ENCODE measurements at places on chromosomes 3 and 15.

DNA sequence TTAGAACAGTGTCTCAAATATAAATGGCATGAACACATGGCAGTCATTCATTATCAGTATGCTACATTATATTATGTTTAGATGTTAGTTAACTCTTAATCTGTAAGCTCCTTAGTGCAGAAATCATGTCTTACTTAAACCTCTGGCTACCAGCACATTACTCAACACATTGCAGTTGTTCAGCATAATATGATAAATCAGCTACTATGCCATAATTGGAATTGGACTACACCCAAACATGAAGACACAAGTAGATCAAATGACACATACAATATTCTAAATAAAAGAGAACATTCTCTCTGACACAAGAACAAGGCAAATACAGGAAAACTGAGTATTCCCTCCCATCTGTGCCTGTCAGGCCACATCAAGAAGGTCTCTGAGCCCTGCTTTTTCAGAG, 116.1 kb downstream of the PCCB start:
- DNase-seq = no peak
- H3K27me3 ChIP-seq = no peaks in the 10 kb centered on the region
- peaks cover 12% of the 10 kb centered on the region for H3K36me3 ChIP-seq
- no peak overlapping the region for H3K4me3 ChIP-seq

- no peak overlapping the region for H3K4me3 ChIP-seq
- no peak for DNase-seq
These were observed 36.9 kb upstream of the GOLGB1 start for GRCh38 chr3:121786485-121786884.

- H3K4me1 ChIP-seq = no peaks in the 10 kb centered on the region
These were observed 54.8 kb upstream of the MITF start for GRCh38 chr3:69684309-69684961.

GRCh38 chr3:68953816-68954444, 21.6 kb upstream of the TAFA4 start:
- H3K27me3 ChIP-seq = peaks cover 13% of the 10 kb centered on the region
- no peaks in the 10 kb centered on the region for H3K4me1 ChIP-seq
- no peak overlapping the region for H3K4me3 ChIP-seq
- no peaks in the 10 kb centered on the region for H3K36me3 ChIP-seq

DNA sequence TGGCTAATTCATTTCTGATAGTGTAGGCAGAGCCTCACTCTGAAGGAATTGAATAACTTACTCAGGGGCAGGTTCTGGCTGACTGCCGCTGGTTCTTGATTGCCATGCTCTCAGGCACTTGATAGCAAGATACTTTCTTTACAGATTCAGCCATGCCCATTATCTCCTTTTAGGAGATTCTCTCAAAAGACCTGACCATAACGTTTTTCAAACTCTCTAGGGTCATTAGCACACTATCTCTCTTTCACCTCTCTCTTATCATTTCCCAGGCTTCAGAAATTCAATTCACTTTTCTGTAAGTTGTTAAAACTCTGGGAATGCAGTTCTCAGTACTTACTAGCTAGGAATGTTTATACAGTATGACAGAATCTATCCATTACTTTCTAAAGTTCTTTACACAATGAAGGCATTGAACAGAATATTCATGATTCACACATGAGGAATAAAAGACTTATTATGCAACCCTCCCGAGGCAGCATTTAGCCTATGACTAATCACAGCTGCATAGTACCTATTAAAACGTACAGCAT, 850.3 kb upstream of the CADM2 start:
- H3K36me3 ChIP-seq = no peaks in the 10 kb centered on the region
- no peak overlapping the region for H3K27ac ChIP-seq
- H3K4me3 ChIP-seq = no peak overlapping the region
- H3K27me3 ChIP-seq = no peaks in the 10 kb centered on the region

GRCh38 chr3:79937567-79937966, 169.8 kb upstream of the ROBO1 start:
- H3K36me3 ChIP-seq = no peaks in the 10 kb centered on the region
- no peak for DNase-seq
- H3K4me1 ChIP-seq = no peaks in the 10 kb centered on the region
- no peak overlapping the region for H3K4me3 ChIP-seq
- H3K27ac ChIP-seq = no peak overlapping the region
- no peaks in the 10 kb centered on the region for H3K27me3 ChIP-seq

GRCh38 chr3:27127879-27128278, 241.3 kb downstream of the NEK10 start:
- H3K27ac ChIP-seq = no peak overlapping the region
- DNase-seq = no peak
- H3K4me3 ChIP-seq = no peak overlapping the region

DNA sequence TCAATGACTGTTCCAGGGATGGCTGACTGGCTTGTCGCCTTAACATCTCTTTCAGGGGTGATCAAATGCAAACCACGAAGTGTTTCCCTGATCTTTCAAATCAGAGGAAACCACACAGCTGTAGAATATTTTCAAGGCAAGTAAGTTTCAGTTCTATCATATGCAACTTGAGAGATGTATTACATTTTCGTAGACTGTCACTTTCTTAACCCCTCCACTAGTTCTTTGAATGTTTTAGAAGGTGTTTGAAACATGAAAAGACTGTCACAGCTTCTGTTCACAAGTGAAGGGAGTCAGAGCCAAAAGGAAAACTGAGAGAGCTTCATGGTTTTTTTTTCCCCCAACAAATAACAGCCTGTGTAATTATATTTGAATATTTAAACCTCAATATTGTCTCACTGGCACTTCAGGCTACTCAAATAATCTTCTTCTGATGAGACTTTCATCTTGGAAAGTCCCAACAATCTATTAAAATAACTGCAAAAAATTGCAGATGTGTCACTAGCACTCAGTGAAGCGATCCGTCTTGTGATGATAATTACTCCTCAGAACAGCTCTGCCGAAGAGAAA, 25.9 kb upstream of the CAPN7 start:
- no peak for DNase-seq
- no peaks in the 10 kb centered on the region for H3K36me3 ChIP-seq
- H3K4me3 ChIP-seq = no peak overlapping the region

- peaks cover 2% of the 10 kb centered on the region for H3K27me3 ChIP-seq
- no peak overlapping the region for H3K27ac ChIP-seq
- H3K4me1 ChIP-seq = no peaks in the 10 kb centered on the region
- no peak overlapping the region for H3K4me3 ChIP-seq
- peak; percentile 56 for DNase-seq
These were observed 214.9 kb upstream of the ARRDC4 start for GRCh38 chr15:97745481-97746071.

DNA sequence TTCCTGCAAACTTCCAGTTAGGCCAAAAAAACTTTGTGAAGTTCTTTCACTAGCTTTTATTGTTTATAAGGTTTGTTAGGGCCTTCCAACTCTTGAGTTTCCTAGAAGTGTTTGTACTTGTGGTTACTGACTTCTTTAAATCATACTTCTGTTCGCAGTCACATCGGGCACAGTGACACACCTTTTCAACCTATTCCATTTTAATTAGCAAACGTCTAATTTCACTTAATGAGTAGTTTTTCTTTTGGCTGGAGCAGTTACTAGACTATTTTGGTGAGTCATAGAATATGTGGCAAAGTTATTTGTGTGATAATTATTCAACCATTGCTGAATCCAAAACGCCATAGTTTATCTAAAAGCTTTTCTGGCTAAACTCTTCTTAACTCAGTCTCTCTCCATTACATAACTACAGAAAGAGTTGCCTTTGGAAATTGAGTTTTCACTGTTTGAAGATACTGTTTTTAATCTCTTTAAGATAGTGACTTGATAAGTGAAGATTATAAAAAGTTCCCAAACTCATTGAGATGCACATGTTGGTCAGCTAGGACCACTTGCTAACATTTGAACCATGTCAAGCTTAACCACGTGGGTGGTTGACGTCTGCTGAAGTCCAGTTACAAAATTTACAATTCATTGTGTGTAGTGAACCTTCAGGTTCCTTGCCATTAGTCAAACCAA, 21.5 kb downstream of the CNOT10 start:
- H3K4me3 ChIP-seq = no peak overlapping the region
- peaks cover 36% of the 10 kb centered on the region for H3K36me3 ChIP-seq
- H3K27ac ChIP-seq = peak overlapping the region; percentile 53
- H3K4me1 ChIP-seq = peaks cover 31% of the 10 kb centered on the region
- DNase-seq = no peak
- H3K27me3 ChIP-seq = no peaks in the 10 kb centered on the region

DNA sequence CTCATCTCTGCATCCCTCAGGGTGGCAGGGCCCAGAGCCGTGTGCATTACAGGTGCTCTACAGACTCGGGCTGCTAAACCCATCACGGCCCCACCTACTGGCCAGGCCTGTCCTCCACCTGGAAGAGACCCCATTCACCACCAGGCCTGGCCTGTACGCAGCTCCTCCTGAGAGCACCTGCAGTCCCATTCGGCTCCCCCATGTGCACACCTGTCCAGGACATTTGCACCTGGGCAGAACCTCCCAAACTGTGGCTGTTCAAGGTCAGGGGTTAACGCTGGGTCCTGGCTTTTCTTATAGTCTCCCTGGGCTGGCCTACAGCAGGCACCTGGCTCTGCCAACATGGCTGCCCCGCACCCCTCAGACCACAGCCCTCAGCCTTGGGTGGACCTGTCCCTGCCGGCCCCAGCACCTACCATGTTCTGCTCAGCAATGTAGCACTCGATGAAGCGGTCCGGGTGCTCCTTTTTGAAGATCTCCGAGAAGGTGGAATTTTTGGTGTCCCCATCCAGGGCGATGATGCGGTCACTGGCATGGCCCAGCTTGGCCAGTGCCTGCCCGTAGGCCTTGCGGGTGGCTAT, 25.7 kb downstream of the TKT start:
- peaks cover under 1% of the 10 kb centered on the region for H3K4me1 ChIP-seq
- no peak overlapping the region for H3K27ac ChIP-seq
- H3K27me3 ChIP-seq = no peaks in the 10 kb centered on the region
- H3K36me3 ChIP-seq = peaks cover 49% of the 10 kb centered on the region
- H3K4me3 ChIP-seq = no peak overlapping the region

DNA sequence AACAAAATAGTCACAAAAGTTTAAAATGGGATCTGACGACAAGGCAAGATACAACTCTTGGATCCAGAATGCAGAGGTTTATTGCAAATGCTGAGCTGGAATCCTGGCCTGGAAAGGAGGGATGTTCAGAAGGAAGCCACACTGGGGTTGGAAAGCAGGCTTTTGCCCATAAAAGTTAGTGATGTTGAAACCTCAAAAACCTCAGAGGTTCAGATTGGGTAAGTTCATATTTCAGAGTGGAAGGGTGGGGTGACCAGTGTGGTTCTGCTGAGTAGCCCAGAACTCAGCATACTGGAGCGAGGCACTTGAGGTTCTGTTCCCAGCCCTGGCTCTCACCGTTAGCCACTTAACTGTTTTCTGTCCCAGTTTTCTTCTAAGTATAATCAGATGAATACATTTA, 114.0 kb upstream of the OSTN start:
- H3K4me1 ChIP-seq = no peaks in the 10 kb centered on the region
- H3K4me3 ChIP-seq = no peak overlapping the region
- DNase-seq = no peak
- H3K36me3 ChIP-seq = no peaks in the 10 kb centered on the region
- H3K27ac ChIP-seq = no peak overlapping the region
- no peaks in the 10 kb centered on the region for H3K27me3 ChIP-seq

- no peaks in the 10 kb centered on the region for H3K27me3 ChIP-seq
- peak; percentile 67 for DNase-seq
- H3K36me3 ChIP-seq = peaks cover 67% of the 10 kb centered on the region
- H3K4me3 ChIP-seq = peak overlapping the region; percentile 94
- peak overlapping the region; percentile 100 for H3K27ac ChIP-seq
These were observed 657 bp downstream of the PATL2 start for GRCh38 chr15:44710236-44711095.

GRCh38 chr3:41190509-41191284, 8.6 kb upstream of the CTNNB1 start:
- peaks cover 23% of the 10 kb centered on the region for H3K4me1 ChIP-seq
- no peak overlapping the region for H3K27ac ChIP-seq
- peaks cover 20% of the 10 kb centered on the region for H3K27me3 ChIP-seq
- no peaks in the 10 kb centered on the region for H3K36me3 ChIP-seq
- no peak overlapping the region for H3K4me3 ChIP-seq
- peak; percentile 18 for DNase-seq

- H3K27me3 ChIP-seq = no peaks in the 10 kb centered on the region
- DNase-seq = no peak
- no peak overlapping the region for H3K4me3 ChIP-seq
- H3K4me1 ChIP-seq = peaks cover 54% of the 10 kb centered on the region
- peaks cover 70% of the 10 kb centered on the region for H3K36me3 ChIP-seq
These were observed 49.0 kb downstream of the SUCLG2 start for GRCh38 chr3:67605377-67605776.

GRCh38 chr3:14401692-14402303, 608 bp upstream of the SLC6A6 start:
- H3K27me3 ChIP-seq = no peaks in the 10 kb centered on the region
- H3K36me3 ChIP-seq = peaks cover 22% of the 10 kb centered on the region
- DNase-seq = no peak
- peak overlapping the region; percentile 92 for H3K4me3 ChIP-seq
- H3K4me1 ChIP-seq = peaks cover 42% of the 10 kb centered on the region

- H3K36me3 ChIP-seq = peaks cover 4% of the 10 kb centered on the region
- H3K27ac ChIP-seq = no peak overlapping the region
- H3K27me3 ChIP-seq = peaks cover 25% of the 10 kb centered on the region
- no peaks in the 10 kb centered on the region for H3K4me1 ChIP-seq
- DNase-seq = no peak
These were observed 6.3 kb upstream of the ANPEP start for GRCh38 chr15:89820666-89821611.

DNA sequence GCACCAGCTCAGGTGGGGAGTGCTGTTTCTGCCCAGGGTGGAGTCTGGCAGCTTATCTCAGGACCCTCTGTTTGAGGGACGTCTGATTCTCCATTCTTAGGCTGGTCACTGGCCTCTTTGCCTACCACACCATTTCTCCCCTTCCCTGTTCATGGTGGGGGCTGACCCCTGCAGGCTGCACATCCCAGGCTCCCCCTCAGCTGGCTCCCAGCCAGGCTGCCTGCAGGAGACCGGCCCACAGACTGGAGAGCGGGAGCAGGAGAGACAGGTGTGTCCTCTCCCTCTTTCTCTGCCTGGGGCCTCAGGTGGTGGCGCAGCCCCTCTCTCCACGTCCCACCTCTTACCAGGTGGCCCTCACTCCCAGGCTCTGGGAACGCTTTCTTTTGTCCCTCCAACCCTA, 60.8 kb downstream of the RAB11A start:
- H3K27me3 ChIP-seq = no peaks in the 10 kb centered on the region
- no peak overlapping the region for H3K4me3 ChIP-seq
- H3K4me1 ChIP-seq = no peaks in the 10 kb centered on the region
- no peak overlapping the region for H3K27ac ChIP-seq

- DNase-seq = no peak
- H3K27me3 ChIP-seq = no peaks in the 10 kb centered on the region
- no peaks in the 10 kb centered on the region for H3K36me3 ChIP-seq
- no peak overlapping the region for H3K27ac ChIP-seq
- no peaks in the 10 kb centered on the region for H3K4me1 ChIP-seq
- H3K4me3 ChIP-seq = no peak overlapping the region
These were observed 45.5 kb downstream of the LSAMP start for GRCh38 chr3:116399701-116400226.

- peak overlapping the region; percentile 96 for H3K27ac ChIP-seq
- H3K4me1 ChIP-seq = peaks cover 54% of the 10 kb centered on the region
- H3K4me3 ChIP-seq = peak overlapping the region; percentile 61
- H3K36me3 ChIP-seq = peaks cover 55% of the 10 kb centered on the region
- no peaks in the 10 kb centered on the region for H3K27me3 ChIP-seq
These were observed 14.0 kb downstream of the TIGIT start for GRCh38 chr3:114307832-114308231.

GRCh38 chr15:95371664-95372063, 958.8 kb upstream of the NR2F2 start:
- no peak overlapping the region for H3K27ac ChIP-seq
- peaks cover 3% of the 10 kb centered on the region for H3K27me3 ChIP-seq
- H3K4me3 ChIP-seq = no peak overlapping the region
- no peaks in the 10 kb centered on the region for H3K36me3 ChIP-seq
- H3K4me1 ChIP-seq = no peaks in the 10 kb centered on the region

Data from activated CD8-positive, alpha-beta T cell treated with anti-CD3 and anti-CD28 coated beads for 36 hours (primary cell).